Large intestine (tissue), 12 donors: ENCODE measurements at places on chromosomes 16 and 17.
A peak's percentile ranks its signal among the peaks of the same experiment; 100 is the strongest.

- DNase-seq, result no peak
Measured at GRCh38 chr16:29989111-29989858, 6.1 kb downstream of the HIRIP3 start.

DNA sequence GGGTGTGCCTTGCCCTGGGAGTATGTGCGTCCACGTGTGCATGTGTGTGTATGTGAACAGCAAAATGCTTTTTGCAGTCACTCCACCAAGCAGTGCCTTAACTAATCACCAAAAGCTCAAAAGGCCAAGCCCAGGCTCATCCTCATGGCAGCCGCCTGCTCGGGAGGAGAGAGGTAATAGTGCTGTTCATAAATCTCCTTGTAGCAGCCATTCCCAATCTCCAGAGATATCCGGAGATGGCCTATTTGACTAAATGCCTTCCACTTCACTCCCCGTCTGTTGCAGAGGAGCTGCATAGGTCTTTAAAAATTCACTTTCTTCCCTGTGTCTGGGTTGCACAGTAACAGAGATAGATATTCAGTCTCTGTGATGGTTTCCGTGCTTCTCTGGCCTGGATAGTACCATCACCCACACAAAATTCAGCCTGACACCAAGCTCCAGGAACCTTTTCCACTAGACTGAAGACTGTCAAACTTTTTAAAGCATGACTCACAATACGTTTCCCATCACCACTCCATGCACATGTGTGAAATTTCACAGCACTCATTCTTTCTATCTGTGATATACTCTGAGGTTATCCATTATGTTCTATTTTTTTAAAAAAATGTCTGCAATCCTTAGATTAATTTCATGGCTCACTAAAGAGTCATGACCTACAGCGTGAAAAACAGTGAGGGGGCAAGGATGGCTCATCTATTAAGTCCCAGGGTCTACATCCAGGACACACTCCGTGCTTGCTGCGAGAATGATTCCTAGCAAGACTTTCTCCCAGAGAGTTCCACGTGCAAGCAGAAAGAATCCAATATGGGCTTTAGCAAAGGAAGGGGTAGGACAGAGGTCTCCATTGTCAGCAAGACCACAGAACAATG, 357.8 kb downstream of the GRIN2A start:
- DNase-seq, result no peak

DNA sequence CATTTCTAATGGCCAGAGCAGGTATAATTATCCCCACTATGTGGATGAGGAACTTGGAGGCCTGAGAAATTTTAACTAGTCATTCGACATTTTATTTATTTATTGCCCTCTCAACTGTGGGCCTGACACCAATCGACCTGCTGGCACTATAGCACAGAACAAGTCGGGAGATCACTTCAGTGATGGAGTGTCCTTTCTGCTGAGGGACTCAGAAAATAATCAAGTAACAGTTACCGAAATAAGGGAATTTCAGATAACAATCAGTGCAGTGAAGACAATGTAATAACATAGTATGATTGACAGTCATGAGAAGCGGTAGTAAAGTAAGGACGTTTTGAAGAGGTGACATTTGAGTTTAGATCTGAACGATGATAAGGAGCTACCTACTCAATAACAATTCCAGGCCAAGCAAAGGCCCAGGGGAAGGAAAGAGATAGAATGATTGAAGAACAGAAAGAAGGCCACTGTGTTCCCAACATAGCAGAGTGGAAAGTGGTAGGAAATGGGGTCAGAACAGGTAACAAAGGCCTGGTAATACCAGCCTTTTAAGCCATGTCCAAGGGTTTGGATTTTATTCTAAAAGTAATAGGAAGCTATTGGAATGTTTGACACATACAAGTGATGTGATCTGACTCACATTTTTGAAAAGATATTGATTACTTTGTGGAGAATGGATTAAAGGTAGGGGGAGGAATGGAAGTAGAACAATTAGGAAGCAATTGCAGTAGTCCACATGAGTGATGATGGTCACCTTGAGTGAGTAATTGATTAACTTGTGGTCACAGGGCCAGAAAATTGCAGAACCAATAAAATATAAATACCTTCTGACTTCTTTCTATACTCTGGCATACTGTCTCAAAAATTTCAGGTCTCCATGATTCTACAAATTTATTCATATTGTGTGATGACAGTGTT, 1.4 kb downstream of the STXBP4 start:
- DNase-seq, result no peak

GRCh38 chr17:1769822-1770477, 8.1 kb downstream of the SERPINF1 start:
- peak; percentile 64 for DNase-seq

DNA sequence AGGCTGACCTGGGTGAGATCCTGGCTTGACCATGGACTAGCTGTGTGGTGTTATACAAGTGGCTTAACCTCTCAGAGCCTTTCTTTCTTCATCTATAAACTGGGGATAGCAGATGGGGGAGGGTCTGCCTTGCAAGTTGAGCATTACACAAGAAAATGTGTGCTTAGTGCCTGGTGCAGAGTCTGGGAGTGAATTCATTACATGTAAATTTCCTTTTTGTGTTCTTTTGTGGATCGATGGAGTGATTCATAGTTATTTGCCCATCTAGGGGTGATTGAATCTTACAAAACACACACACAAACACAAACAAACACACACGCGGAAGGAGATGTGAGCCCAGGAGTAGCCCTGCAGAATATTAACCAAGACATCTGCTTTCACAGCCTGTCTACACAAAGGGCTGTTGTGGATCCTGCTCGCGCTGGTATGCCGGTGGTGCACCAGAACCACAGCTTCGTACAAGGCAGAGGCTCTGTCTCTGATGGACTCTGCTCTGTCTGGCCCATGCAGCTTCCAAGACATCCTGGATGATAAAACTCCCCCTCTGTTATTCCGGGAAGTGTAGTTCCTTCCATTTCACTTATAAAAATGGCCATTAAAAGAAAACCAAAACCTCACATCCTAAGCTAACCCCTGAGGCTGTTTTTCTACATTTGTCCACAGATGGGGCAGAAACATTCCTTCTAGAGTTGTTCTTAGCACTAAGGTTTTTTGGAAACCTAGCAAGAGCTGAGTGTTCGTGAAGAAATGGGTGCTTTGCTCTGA, 86.1 kb downstream of the UTP18 start:
- no peak for DNase-seq

GRCh38 chr16:31871510-31871909, 2.1 kb upstream of the ZNF267 start:
- no peak for DNase-seq

- no peak for DNase-seq
Measured at GRCh38 chr17:7190276-7190917, 11.2 kb upstream of the ASGR1 start.

- no peak for DNase-seq
Measured at GRCh38 chr16:46711106-46712058, 21.9 kb downstream of the ORC6 start.

DNA sequence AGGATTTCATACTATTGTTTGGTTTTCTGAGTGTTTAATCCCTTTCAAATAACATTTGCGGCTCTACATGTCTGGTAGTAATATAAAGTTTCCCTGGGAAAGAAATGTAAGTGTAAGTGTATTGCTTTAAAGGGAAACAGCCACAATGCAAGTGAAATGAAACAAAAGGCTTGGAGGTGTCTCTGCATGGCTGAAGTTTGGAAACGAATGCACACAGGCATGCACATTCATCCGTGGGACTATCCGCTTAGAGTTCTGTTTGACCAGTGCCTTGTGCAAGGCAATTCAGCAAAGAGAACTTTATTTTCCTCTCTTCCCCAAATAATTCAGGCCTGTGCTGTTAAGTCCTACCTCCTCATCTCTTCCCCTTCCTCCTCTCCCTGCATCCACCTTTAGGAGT, 56.1 kb upstream of the MRTFB start:
- DNase-seq, result no peak

DNA sequence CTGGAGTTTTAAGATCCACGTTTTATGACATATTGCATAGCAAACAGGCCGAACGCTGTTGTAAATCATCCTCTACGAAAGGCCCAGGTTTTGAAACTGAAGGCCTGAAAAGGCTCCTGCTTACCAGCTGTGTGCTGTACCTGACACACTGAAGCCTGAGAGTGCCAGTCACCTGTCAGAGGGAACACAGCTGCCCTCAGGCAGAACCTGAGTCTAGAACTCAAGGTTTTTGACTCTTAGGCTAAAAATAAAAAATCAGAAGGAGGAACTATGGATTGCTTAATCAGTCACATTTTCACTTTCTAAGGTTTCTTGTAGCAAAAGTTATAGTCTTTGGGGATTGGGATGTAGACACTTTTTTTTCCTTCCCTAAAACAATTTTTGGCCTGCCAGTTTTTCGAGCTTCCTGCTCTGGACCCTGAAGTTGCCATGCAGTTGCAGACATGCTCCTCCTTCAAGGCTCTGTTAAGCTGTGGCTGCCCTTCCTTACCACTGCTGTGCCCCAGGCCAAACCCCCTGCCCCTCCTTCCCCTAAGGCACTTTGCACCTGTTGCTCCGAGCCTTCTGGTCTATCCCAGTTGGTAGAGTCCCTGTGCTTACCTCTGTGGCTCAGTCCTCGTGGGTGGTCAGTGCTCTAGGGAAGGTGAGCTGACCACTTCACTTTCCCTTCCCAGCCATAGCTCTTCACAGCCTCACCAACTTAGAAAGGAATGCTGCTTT, 56.6 kb downstream of the TENT4B start:
- peak; percentile 61 for DNase-seq

GRCh38 chr17:72287586-72287985, 166.8 kb downstream of the SOX9 start:
- no peak for DNase-seq

GRCh38 chr17:63142836-63143235, 176.8 kb downstream of the TANC2 start:
- no peak for DNase-seq

DNA sequence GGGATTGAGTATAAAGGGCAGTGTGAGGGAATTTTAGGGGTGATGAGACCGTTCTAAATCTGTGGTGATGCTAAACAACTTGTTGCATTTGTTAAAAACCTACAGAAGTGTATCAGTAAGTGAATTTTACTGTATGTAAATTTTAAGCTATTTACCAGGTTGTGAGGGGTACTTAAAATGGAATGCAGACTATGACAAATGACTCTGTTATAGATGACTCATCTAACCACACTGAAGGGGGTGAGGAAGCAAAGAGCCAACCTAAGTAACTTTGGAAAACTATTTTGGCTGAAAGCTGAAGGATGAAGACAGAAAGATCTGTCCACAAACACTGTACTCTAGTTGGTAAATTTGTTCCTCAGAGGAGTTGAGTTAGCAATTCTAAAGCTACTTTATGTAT, 5.3 kb upstream of the MKS1 start:
- no peak for DNase-seq

DNA sequence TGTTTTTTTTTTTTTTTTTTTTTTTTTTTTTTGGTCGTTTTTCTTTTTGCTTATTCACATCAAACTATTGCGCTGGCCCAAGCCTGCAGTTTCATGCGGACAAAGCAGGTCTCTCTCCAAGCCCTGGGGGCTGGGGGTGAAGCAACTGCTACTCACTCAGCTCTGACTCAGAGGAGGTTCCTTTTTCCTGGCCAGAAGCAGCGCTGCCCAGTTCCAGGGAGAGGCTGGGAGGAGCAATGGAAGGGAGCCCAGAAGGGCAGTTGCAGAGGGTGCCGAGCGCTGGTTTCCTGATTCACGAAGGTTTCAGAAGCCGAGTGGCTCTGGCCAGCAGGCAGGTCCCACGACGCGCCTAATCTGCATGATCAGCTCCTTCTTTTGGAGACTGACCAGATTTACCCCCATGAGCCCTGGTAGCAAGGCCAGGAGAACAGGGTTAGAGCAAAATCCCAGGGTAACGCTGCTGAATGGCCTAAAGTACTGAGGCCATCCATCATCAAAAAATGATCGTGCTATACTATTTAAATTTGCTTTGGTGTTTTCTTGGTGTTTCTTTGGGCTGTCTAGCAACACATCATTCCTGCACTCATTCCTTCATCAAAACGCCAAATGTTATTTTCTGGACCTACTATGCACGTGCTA, 144.7 kb upstream of the SOX9 start:
- no peak for DNase-seq

DNA sequence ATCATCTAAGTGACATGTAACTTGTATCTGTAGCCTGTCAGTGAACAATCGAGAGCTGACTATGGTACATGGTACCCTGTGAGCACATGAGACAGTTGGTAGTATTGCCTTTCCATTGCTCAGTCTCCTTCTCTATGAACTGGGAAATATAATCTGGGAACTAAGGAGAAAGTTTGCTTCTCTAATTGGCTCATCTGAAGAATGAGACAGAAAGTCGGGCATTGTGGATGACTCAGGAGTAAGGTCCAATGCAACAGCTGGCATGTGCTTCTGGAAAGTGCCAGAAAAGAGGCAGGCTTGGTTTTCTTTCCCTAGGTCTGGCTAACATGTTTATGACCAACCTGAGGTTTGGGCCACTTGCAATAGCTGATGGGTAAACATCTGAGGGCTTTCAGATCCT, 51.9 kb downstream of the ZZEF1 start:
- no peak for DNase-seq

GRCh38 chr17:39867084-39867879, 720 bp upstream of the ZPBP2 start:
- no peak for DNase-seq

- DNase-seq, result no peak
Measured at GRCh38 chr16:81170824-81171223, 67.7 kb upstream of the BCO1 start.

DNA sequence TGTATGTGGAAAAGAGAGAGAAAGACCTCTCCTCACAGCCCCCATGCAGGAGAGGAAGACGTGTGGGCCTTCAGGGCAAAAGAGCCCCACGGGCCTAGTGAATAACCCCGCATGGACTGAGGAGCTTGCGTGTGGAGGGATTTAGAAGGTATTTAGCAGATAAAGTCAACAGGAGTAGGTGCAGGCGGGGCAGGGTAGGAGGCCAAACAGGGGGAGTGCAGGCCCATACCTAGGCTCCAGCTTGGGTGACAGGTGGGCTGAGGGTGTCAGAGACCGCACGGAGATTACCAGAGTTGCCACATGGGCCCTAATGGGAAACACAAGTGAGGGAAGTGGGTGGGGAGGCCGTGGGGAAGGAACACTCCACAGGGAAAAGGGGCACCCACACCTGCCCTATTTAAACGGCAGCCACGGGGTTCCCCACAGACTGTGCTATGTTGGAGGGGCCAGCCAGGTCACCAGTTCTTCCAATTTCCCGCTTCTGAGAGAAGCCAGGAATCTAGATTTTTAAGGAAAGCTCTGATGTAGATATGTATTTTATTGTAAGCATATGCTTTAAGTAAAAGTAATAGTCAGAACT, 8.2 kb upstream of the CNGB1 start:
- no peak for DNase-seq

GRCh38 chr16:13269359-13269758, 368.0 kb downstream of the SHISA9 start:
- no peak for DNase-seq
